NCI-H1930 (cell line): ENCODE measurements at places on chromosomes 2 and 18.
A peak's percentile ranks its signal among the peaks of the same experiment; 100 is the strongest.

GRCh38 chr2:150075831-150076230, 411.6 kb downstream of the RND3 start:
- no peak for DNase-seq

DNA sequence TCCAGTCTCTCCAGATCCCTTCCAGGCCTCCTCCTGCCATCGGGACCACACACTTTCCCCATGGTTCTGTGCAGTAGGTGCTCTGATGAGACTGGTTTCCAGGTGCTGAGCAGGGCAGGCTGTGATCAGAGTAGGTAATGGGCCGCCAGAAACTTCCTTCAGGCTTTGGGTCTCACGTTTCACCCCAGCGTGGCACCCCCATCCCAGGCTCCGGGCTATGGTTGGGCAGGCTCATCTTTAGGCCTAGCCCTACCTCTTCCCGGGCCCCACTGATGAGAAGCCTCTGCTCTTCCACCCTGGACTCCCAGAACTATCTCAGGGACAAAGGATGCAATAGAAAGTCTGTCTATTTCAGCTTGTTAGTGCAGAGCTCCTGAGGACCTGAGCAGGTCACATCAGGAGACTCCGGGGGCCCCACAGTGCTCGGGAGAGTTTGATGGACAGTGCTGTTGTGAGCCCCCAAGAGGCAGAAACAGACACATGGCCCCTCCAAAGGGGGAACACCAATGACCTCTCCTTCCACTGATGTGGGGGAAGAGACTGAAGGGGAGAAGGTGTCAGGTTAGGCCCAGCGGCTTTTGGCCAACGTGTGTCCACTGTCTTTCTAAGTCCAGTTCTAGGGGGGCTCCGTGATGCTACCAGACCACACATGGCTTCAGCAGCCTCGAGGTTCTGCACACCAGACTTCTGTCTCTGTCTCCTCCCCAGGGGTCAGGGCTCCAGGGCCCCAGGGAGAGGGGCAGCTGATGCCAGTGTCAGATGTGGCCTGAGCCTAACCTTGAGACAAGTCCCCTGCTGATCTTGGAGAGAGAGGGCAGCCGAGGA, 5.8 kb upstream of the PROM2 start:
- DNase-seq, result no peak

DNA sequence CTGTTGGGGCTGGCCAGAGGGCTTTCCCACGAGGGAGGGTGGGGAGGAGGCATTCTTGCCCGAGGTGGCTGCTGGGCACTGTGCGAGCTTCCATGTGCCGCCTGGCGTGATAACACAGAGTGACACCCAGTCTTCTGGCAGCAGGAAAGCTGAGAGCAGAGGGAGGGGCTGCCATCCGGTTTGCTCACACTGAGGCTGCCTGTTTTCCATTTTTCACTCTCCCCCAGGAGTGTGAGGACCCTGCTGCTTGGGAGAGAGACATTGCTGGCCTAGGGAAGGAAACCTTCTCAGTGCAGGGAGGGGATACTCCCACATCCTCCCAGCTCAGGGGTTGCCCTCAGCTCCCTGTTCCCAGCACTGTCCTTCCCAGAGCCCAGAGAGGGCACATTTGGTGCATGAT, 73.1 kb downstream of the INHBB start:
- no peak for DNase-seq

GRCh38 chr2:218332920-218333645, 23.6 kb upstream of the CATIP start:
- no peak for DNase-seq

GRCh38 chr18:22180722-22181121, 11.3 kb downstream of the GATA6 start:
- no peak for DNase-seq

DNA sequence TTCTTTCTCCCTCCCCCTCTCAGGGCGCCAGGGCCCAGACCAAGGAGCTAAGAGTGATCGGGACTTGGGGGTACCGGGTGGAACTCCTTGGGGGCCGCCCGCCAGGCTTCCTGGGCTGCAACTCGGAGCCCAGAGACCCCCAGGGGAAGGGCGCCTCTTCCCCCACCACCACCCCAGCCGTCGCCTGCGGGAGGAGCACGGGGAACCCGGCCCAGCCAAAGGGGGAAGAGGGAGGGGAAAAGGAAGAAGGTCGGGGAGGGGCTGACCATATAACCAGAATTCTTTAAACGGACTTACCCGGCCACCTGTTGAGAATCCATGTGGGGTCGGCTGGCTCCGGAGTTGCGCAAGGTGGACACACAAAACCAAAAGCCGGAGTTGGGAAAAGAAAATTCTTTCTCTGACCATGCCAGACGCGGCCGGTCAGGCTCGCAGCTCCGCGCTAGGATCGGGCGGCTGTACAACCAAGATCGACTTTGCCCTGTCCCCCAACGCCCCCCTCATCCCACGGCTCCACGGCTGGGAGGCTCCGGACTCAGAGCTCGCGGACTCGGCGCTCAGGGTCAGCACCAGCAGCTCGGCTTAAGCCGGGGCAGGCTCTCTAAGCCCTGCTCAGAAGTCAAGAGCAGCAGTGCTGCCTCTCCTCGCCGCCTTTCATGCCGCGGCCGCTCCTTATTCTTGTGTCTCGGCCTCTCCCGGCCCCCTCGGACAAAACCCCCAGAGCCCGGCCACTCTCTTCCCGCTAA, 6.3 kb upstream of the SIX3 start:
- DNase-seq, result no peak

- no peak for DNase-seq
Measured at GRCh38 chr2:109171444-109172334, 42.7 kb downstream of the SH3RF3 start.

DNA sequence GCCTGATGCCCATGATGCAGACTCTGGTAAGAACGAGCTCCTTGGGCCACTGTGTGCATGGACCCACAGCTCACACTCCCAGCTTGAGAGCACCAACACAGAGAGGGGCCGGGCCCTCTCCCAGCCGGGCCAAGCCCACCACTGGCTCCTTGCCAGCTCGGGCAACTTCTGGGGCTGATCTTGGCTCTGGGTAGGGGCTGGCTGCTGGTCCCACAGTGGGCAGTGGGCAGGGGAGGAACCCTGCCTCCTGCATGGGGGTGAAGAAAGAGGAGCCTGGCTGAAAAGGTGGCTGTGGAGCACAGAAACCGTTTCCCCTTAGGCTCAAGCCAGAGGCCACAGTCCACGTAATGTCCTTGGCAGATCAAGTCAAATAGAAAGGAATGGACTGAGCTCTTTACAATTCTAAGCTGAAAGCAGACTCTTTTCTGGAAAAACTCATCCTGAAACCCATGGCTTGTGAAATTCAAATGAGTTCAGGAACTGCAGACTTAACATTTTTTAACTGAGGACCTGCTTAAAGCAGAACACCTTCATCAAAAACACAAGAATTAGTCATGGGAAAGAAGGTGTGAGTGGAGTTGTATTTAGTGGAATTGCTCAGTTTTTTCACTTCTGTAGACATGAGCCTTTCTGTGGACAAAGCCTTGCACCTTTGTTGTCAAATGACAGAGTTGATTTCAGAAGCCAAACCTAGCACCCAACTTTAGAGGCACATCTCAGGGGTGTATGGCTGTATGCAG, 104.9 kb downstream of the STPG4 start:
- DNase-seq, result no peak

- no peak for DNase-seq
Measured at GRCh38 chr18:12013186-12013916, 32.0 kb downstream of the IMPA2 start.

- DNase-seq, result no peak
Measured at GRCh38 chr18:48116873-48117630, 186.6 kb upstream of the SMAD2 start.

DNA sequence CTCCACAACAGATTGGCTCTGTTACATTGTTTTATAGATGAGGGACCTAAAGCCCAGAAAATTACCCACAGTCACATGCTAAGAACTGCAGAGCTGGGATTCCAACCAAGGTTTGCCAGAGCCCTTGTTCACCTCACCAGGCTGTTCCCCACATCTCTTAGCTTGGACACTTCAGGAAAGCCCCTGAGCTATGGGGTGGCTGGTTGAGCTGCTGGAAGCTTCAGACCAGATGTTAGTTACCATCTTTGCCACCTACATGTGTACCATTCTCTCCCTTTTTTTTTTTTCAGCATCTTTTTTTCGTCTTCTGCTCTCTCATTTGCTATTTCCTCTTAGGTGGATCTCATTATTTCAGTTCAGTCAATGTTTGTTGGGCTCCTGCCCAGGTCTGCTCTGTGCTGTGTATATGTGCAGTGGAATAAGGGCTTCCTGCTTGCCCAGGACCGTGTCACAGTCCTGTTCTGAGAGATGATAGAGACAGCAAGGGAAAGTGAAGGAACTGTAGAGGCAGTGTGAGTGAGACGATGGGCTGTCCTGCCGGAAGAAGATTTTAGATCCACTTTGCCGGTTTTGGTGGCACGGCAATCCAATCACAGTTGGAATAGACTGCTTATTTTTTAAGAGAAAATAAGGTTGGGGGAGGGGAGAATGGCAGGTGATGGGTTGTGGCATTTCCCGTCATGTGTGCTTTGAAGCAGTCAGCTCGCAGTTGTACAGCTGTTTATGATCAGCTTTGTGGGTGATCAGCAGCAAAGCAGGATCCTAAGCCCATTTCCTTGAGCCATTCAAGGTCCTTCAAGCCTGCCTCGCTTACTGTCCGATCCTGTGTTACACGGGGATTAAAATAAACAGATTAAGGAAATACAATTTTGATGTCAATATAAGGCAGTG, 152.6 kb downstream of the RTN4 start:
- DNase-seq, result no peak

GRCh38 chr2:10868465-10869314, 43.0 kb upstream of the KCNF1 start:
- no peak for DNase-seq

DNA sequence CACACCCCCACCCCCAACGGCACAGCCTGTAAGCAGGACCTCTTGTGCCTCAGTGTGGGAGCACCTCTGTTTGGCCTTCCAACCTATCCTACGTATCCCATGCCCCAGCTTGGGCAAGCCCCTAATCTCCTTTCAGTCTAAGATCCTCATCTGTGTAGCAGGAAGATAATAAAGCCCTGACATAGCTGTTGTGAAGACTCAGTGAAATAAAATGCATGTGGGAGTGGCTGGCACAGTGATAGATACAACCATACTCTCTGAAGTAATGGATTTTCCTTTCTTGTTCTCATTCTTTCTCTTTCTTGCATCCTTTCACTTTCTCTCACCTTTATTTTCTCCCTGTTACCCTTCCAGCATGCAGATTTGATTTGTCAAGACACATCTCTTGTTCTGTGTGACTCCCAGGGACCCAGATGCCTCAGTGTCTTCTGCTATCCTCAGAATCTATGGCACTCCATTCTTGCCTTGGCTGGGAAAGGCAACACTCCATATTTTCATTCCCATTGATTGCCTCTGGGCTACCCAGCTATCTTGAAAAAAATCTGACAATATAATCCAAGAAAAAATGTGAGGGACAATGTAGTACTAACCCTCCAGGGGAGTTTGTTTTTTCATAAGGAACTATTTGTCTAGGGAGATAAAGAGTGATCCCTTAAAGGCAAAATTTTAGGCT, 207.2 kb upstream of the SETBP1 start:
- no peak for DNase-seq

- no peak for DNase-seq
Measured at GRCh38 chr2:25697559-25698341, 24.4 kb upstream of the DTNB start.

DNA sequence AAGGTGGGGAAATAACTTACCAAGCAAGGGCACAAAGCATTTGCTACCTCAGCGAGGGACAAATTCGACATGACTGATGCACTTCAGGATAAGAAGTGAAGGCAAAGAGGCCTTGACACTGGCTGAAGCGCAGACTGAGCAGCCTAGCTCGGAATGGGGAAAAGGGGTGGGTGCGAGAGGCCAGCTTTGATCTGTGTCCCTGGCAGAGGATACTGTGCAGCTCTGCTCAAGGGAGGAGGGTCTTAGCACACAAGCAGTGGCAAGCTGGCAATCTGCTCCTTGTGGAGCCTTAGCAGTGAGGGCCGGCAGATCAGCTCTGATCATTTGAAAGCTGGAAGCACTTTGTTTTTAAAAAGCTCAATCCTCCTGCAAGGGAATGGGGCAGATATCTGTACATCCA, 222.3 kb downstream of the ZBTB7C start:
- no peak for DNase-seq

DNA sequence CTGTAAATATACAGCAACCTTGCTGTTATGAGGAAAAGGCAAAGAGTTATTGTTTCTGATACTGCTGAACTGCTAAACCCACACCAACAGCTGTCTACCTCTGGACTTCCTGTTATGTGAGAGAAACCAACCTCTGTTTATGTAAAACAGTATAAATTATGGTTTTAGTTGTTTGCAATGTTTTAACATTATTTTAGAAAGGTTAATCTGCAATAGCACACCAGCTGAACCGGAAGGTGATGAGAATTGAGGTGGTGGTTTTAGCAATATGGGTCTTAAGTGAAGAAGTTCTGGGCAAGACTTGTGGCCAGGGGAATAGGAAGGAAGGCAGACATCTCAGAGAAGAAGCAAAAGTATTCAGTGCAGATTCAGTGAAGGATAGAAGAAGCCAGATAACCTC, 237.8 kb downstream of the PLCL1 start:
- no peak for DNase-seq

DNA sequence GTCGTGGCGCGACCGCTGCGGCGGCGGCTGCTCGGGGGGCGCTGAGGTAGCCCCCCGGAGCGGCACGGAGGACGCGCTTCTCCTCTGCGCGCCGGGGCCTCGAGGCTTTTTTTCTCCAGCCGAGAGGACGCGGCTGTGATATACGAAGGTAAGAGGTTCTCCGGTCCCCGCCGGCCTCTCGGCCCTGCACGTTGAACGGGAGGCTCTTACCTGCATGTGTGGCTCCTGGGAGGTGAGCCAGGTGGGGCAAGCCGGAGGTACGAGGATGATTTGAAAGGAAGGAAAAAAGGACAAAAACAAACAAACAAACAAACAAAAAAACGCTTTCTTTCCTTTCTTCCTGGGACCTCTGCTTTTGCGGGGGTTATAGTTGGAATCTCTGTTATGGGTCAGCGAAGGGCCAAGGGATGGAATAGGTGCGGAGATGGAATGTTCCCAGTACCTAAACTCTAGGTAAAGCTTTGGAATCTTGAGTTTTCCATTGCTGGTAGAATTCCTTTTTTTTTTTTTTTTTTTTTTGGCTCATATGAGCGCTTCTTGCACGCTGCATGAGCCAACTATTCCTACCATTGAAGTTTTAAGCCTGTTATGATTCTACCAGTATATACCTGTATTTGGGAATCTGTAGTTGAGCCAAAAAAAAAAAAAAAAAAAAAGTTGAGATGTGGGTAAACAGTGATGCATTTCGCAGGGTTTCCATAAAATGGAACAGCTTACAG, 674 bp downstream of the PTPN4 start:
- DNase-seq, result peak; percentile 44

DNA sequence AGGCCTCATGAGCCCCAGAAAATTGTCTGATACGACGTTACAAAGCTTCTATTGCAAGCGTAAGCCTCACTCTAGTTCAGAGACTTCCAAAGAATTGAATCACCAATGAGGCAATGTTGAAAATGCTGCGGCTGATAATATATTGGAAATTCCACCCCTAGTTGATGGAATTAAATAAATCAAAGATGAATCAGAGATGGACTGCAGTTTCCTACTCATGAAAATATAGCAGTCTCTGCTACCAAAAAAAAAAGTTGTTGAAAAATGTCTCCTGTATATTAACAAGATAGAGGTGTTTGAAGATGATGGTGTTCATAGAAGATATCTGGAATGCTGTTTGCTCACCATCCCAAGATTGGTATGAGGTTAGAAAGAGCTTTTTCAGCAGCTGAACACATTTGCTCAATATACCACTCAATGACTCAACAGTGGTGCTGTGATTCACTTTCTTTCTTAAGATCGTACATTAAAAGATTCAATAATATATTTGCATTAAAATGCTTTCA, 99.8 kb upstream of the ARHGAP28 start:
- no peak for DNase-seq
